ENCODE measurements at places on chromosomes 4 and X.

GRCh38 chrX:68880846-68881552, 52.2 kb downstream of the EFNB1 start:
- no peak for DNase-seq

- peak; percentile 31 for DNase-seq
These were observed 6.4 kb upstream of the FGG start for GRCh38 chr4:154618708-154619315.

DNA sequence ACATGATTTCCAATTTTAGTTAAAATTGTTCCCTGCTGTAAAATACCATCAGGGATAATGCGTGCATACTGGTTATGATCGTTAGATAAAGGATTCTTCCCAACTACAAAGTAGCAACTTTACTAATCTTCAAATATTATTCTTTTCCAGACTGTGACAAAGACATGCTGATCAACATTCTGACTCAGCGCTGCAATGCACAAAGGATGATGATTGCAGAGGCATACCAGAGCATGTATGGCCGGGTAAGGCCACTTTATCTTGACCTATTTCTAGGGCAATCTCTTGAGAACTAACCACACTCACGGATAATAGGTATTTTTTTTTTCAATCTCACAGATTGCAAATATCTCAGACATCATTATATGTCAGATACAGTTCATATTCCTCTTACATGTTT, 47.0 kb downstream of the ANXA10 start:
- no peak for DNase-seq

GRCh38 chr4:156896527-156896926, 75.1 kb downstream of the PDGFC start:
- DNase-seq: no peak

DNA sequence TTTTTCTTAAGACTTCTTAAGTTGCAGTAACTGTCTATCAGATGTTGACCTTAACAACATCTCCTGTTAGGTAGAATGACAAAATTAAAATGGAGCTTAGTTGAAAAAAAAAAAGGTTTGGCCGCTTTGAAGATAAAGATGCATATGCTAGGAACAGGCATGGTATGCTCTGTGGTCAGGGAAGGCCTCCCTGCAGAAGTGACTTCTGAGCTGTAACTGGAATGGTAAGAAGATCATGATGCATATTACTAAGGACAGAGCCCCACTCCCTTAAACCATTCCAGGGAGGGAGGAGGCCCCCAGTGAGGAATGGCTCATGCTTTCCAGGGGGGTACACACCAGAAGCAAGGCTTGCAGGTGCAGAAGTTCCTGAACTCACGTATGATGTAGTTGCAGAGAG, 43.7 kb downstream of the PDLIM5 start:
- DNase-seq: no peak

DNA sequence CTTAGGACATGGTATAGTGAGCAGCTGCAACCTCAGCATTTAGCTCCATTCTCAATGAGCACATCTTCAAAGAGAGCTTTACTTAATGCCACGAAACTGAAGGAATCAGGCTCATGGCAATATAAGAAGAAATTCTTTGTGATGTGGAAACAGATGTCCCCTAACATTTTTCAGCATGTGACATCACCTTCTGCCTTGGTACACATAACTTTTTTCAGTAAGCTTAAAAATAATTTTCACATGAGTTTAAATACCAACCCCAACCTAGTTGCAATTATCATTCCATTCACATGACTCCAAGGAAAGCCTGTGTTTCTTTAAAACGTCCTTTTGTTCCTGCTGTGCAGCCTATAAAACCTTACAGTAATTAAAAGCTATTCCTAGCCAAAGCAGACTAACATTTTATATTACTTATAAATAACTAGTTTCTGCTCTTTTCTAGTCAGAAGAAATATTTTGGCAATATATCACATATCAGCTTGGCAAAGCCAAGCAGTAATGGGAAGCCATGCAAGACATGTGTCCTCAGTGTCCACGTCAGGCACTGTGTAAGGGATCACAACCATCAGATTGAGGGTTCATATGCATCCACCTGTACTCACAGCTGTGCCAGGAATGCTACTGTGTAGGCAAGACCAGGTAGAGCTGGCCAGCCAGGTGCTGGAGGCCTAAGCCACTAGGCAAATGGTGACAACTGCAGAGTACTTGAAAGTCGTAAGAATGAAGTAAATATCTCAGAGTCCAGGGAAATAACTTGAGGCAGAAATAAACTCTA, 466.6 kb downstream of the INPP4B start:
- no peak for DNase-seq

GRCh38 chr4:156948133-156948532, 23.5 kb downstream of the PDGFC start:
- no peak for DNase-seq

- DNase-seq: no peak
These were observed 58.7 kb downstream of the UGT2B10 start for GRCh38 chr4:68874507-68874906.

- DNase-seq: no peak
These were observed 36.9 kb upstream of the TENM3 start for GRCh38 chr4:182206266-182206665.

GRCh38 chrX:142977128-142977914, 48.4 kb upstream of the SPANXN4 start:
- no peak for DNase-seq

DNA sequence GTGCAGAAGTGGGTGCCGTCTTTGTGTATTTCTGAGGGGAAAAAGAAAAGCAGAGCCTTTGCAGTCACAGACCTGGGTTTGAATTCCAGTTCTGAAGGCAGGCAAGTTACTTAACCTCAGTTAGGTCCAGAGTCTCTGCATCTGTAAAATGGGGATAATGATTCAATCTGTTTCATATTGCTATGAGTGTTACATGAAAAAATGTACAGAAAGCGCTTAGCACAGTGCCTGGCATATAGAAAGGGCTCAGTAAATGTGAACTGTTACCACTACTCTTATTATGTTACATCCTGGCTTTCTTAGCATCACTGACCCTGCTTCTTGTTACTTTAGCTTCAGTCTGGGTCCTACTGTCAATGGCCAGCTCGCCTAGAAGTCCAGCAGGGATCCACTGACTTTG, 45.9 kb downstream of the DOCK11 start:
- no peak for DNase-seq

- no peak for DNase-seq
These were observed 183.7 kb upstream of the ARHGAP24 start for GRCh38 chr4:85291226-85291625.

- DNase-seq: no peak
These were observed 7.6 kb downstream of the UBE2D3 start for GRCh38 chr4:102819588-102820365.

GRCh38 chr4:159240687-159241086, 137.8 kb downstream of the RAPGEF2 start:
- DNase-seq: no peak

GRCh38 chr4:122666527-122667245, 45.8 kb upstream of the IL21 start:
- no peak for DNase-seq

GRCh38 chr4:55781812-55782211, 37.8 kb upstream of the EXOC1L start:
- DNase-seq: no peak

- no peak for DNase-seq
These were observed 53.0 kb upstream of the PROM1 start for GRCh38 chr4:16136827-16137226.

Measured in hematopoietic multipotent progenitor cell treated with erythropoietin and hydrocortisone succinate and interleukin-3 and kit ligand, for 17 days (in vitro differentiated cells).